Stimulated activated naive CD8-positive, alpha-beta T cell treated with anti-CD3 and anti-CD28 coated beads, Interleukin-15, Interleukin-2, amounts not matched to agents 100 U/mL and 50 U/mL, for 24 hours (primary cell): ENCODE measurements at places on chromosomes 12 and 14.

- DNase-seq, result no peak
Observed at GRCh38 chr14:99524804-99525698, 43.8 kb downstream of the CCNK start.

GRCh38 chr12:123854918-123855317, 92.8 kb downstream of the DNAH10 start:
- no peak for DNase-seq

DNA sequence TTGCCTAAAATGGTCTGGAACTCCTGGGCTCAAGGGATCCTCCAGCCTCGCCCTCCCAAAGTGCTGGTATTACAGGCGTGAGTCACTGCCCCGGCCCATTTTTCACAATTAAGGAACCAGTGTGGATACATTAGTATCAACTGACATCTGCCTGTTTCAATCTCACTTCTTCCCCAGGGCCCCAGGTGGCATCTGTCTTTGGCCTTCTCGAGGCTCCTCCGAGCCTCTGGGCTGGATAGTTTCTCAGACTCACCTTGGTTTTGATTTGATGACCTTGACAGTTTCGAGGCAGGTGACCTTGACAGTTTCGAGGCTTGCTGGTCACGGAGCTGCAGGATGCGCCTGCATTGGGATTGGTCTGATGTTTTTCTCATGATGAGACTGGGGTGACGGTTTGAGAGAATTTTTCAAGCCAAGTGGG, 41.0 kb upstream of the NCOR2 start:
- no peak for DNase-seq

DNA sequence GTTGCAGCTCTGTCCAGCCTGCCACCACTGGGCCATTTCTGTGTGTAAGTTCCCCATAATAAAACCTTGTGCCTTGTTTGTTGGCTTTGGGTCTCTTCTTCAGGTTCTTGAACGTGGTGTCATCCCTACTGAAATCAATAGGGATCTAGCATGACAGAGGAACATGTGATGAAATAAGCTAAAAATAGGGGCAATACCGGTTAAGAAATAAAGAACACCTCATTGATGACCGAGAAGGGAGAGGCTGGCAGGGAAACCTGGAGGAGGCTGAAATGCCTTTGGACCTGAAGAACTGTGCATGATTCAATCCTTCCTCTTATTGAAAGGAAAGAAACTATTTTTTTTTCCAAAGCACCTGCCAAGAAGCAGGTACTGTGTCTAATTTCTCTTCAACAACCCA, 172.3 kb downstream of the PPM1H start:
- no peak for DNase-seq

- DNase-seq, result no peak
Observed at GRCh38 chr14:29999013-29999539, 71.4 kb upstream of the PRKD1 start.

- DNase-seq, result no peak
Observed at GRCh38 chr12:113247123-113248050, 26.1 kb downstream of the TPCN1 start.

DNA sequence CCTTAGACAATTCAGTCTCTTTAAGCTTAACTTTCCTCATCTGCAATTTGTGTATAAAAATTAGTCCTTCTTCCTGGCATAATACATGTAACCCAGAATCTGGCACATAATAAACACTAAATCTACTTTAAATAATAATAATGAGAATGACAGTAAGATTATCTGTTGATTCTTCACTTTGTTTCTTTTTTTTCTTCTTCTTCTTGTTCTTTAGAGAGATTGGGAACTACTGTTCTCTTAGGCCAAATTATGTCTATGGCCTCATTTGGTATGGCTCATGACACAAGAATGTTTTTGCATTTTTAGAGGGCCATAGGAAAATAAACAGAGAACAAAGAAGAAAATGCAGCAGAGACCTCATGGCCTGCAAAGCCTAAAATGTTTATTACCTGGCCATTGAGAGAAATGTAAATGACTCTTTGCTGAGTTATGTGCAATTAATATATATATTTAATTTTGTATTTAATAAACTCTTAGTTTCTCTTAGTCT, 275.8 kb downstream of the SLC6A15 start:
- DNase-seq, result no peak

DNA sequence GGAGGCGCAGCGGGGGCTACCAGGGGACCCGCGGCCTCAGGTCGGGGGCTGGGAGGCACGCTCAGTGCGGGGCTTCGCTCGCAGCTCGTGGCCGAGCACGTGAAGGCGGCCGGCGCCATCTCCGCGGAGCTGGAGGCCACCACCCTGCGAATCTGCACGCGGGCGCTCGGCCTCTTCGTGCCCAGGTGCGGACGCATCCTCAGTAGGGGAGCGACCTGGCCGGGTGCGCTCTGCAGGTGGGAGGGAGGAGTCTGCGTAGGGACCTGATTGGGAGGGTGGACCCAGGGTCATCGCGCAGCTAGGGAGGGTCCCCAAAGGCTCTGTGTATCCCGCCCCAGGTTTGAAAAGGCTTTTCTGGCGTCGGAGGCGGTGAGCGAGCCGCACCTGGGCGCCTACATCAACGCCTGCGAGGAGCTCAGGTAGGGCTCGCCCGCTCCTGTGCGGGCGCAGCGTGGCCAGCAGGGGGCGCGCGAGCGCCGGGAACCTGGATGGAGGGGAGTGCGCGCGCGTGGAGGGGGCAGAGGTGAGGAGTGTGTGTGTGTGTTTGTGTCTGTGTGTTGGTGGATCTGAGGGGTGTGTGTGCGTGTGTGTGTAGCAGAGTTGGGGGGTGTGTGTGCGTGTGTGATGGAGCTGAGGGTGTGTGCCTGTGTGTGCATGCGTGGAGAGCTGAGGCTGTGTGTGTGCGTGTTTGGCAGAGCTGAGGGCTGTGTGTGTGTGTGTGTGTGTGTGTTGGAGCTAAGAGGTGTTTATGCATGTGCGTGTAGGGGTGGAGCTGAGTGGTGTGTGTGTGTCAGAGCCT, 10.3 kb downstream of the EXOC3L4 start:
- DNase-seq, result peak; percentile 83

- DNase-seq, result no peak
Observed at GRCh38 chr14:61719344-61720293, 24.3 kb downstream of the HIF1A start.

DNA sequence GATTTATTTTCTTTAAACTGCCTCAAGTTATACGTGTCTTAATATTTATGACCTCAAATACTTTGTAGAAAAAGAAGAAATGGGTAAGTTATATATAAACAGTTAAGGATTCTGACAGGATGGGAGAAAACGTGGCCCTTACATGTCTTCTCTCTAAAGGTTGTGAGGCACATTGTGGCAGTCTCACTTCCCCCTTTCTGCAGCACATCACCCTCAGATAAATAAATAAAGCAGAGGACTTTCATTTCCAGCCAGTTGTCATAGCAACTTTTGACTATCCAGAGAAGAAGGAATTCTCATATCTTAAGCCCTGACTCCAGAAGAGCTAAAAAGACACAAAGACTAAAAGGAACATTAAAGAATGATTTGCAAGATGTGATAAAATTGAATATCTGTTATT, 28.8 kb upstream of the CEP83 start:
- DNase-seq, result no peak

DNA sequence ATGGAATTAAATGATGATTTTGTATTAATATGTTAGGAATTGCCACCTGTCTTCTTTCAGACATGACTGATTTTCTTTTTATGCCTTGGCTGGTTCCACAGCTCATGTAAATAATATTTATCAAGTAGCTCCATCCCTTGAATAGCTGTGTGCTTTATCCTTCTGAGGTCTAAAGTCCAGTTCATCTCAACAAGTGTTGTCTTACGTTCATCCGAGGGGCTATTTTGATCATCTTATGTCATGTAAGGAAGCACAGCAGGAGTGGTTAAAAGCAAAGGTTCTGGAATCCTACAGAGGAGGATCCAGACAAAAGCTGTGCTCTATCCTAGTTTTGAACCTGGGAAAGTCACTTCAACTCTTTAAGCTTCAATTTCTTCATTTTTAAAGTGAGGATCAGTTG, 123.7 kb upstream of the ATP2B1 start:
- DNase-seq, result no peak

DNA sequence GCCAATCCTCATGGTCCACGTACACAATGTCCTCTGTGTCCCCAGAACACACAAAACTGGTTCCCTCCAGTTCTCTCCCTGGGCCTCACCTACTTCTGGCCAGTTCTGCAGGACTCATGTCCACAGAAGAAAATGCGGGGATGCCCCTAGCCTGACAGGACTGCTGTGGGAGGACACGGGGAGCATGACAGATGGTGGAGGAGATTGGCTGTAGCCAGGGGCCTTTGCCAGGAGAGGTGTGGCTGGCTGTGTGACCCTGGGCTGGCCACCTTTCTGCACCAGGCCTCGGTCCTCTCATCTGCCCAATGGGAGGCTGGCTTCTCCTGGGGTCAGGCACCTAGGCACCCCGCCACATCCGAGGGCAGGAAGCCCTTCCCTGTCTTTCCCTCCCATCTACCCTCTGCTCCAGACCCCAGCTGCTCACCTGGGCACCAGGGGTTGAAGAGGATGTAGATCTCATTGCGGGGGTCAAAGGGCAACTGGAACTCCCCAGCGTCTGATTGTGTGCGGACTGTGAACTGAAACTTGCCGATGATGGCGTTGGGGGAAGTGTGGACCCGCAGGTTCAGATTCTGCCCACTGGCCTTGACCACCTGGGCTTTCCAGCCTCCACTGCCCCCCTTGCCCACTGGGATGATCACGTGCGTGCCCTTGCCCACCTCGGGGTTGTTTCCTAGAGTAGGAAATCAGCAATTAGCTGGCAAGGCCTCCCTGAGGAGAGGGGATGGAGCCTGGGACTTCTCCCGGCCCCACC, 2.8 kb downstream of the TGM1 start:
- DNase-seq, result no peak

GRCh38 chr14:61992926-61993325, 230.7 kb downstream of the SNAPC1 start:
- no peak for DNase-seq

DNA sequence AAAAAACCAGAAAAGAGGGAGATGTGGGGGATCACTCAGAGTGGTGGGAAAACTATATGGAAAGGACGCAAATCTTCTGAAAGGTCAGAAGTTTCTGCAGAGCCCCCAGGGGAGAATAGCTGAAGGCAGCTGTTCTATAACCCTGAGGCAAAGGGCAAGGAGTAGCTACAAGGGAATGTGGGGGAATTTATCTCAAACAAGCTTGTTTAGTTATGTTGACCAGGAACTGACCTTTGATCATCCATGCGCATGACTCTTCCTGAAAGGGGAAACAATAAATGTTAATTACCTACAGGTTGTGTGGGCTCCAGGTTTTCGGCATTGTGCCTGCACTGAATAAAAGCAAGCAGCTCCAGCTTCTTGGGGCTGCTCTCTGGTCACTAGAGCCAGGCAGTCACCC, 968.5 kb downstream of the AACS start:
- DNase-seq, result no peak

DNA sequence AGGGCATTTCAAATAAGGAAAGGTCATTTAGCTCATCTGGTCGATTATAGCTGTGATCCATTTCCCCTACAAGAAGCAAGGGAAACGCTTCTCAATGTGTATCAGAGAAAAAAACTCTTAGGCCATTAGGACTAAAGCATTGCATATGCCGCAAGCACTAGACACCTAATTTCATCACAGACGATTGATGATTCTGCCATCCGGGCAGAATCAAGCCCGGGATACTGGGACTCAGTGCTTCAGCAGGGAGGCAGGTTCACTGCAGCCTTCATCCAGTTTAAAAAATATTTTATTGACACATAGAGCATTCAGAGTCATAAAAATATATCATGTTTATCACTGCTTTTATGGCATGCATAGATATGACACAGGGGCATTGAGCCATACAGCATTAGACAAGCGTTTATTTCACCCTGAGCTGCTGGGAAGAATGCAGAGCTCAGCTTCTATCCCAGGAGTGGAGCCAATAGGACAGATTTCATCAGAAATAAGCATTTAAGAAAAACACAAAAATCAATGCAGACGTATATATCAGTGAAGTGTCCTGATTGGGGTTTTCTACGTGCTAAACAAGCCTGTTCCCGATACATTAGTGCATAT, 806.9 kb downstream of the GALC start:
- DNase-seq, result no peak

- no peak for DNase-seq
Observed at GRCh38 chr12:22653075-22653474, 28.1 kb downstream of the ETNK1 start.

GRCh38 chr14:22847661-22848341, 11.4 kb downstream of the MMP14 start:
- no peak for DNase-seq

GRCh38 chr12:581321-581720, 81.9 kb downstream of the NINJ2 start:
- no peak for DNase-seq

DNA sequence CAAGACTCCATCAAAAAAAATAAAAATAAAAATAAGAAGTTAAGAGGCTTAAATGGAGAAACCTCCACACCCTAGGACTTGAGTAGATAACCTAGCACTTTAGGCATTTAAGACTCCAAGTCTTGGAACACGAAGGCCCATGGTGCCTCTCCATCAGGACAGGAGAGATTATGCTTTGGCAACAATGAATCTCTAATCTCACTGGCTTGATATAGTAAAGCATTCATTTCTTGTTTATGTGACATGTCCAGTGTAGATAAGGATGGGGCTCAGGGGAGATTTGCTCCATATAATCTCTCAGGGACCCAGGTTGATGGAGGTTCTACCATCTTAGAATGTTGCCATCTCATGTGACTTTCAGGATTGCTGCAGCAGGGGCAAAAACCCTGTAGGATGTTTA, 117.7 kb upstream of the FUT8 start:
- no peak for DNase-seq

GRCh38 chr12:26524862-26525465, 308.0 kb downstream of the ITPR2 start:
- DNase-seq, result peak; percentile 22

DNA sequence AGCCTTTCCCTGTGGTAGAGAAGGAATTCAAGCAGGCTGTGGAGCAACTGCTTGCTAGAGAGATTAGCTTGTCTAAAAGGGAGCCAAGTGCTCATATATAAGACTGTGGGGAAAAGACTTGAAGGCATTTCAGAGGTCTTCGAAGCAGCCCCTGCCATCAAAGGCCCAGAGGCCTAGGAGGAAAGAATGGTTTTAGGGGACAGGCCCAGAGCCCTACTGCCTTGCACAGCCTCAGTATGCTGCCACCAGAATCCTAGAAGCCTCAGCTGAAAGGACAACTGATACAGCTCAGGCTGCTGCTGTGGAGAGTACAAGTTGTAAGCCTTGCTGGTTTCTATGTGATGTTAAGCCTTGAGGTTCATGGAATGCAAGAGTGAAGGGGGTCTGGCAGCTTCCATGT, 109.9 kb downstream of the DERA start:
- no peak for DNase-seq

DNA sequence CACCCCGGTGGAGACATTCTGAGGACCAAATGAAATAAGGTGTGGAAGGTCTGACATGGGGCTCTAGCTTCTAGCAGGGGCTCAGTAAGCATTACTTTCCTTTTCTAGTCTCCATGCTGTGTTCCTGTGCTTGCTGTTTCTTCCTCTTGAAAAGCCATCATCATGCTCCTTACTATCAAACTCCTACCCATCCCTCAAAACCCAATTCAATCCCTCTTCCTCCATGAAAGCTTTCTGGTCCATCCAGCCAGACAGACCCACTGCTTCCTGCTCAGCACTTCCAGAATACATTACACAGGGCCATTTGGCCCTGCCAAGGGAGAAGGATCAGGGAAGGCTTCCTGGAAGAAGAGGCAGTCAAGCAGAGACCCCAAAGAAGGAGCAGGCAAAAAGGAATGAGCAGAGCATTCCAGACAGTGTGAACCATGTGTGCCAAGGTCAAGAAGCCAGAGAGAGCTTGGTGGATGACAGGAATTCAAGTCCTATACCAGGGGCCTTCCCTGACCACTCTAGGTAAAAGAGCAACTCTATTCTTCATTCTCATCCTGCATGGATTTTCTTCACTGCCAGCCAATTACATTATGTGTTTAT, 59.5 kb downstream of the NUAK1 start:
- DNase-seq, result no peak
